ENCODE measurements at places on chromosomes 11 and 22.

DNA sequence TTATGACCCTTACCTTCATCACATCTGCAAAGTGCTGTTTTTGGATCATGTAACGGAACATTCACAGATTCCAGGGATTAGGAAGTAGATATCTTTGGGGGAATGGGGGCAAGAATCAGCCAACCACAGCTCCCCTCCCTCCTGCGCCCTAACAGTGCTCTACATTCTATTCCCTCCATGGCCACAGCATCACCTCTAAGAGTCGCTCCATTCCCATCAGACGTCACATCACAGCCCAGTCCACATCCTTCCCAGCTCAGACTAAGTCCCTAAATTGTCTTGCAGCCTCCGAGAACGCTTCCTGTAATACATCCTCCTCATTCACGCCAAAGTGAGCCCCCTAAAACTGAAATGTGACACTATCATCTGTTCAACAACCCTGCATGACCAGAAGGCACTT is 5.9 kb downstream of the SCGB1D1 start:
- no peak overlapping the region for H3K4me3 ChIP-seq
- no peak overlapping the region for H3K27ac ChIP-seq
- peaks cover 33% of the 10 kb centered on the region for H3K27me3 ChIP-seq
- H3K4me1 ChIP-seq, result no peaks in the 10 kb centered on the region
- no peak for DNase-seq
- no peaks in the 10 kb centered on the region for H3K36me3 ChIP-seq

- H3K27me3 ChIP-seq, result peaks cover 6% of the 10 kb centered on the region
- no peak overlapping the region for H3K27ac ChIP-seq
- peaks cover 17% of the 10 kb centered on the region for H3K4me1 ChIP-seq
- H3K4me3 ChIP-seq, result no peak overlapping the region
- H3K36me3 ChIP-seq, result no peaks in the 10 kb centered on the region
Observed at GRCh38 chr11:128931668-128932067, 11.0 kb downstream of the TP53AIP1 start.

DNA sequence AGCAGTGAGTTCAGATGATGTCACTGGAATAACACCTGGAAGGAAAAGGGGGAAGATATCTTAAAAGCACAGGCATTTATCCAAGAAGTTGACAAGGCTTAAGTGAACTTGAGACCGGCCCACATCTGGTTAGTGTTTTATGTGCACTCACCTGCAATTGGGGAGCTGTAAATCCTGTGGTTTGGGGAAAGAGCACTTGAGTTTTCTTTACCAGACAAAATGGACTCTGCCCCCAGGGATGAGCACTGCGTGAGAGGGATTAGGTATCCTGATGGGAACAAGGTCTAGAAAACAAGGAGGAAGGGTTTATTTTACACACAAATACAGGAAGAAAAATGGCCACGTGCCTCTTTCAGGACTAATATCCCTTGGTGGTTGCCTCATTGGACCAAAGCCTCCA is 15.2 kb downstream of the E2F8 start:
- DNase-seq, result no peak
- H3K27ac ChIP-seq, result no peak overlapping the region
- no peaks in the 10 kb centered on the region for H3K36me3 ChIP-seq
- H3K27me3 ChIP-seq, result no peaks in the 10 kb centered on the region
- H3K4me3 ChIP-seq, result no peak overlapping the region

DNA sequence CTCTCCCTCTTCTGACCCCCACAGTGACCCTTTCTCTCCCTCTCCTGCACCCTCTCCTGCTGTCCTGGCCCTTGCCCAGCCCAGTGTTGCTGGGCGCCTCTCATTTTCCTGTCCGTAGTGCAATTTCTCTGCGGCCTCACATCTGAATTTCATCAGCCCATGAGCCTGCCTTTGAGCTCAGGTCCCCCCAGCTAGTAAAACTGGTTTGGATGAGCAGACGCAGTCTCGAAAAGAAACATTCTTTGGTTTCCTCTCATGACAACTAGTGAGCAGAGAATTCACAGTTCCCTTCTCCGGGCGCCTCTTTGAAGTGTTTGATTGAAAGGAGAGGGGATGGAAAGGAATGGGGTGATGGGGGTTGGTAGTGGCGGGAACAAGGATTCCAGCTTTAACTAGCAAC is 126.0 kb upstream of the CADM1 start:
- H3K27me3 ChIP-seq, result no peaks in the 10 kb centered on the region
- H3K4me3 ChIP-seq, result no peak overlapping the region
- no peaks in the 10 kb centered on the region for H3K36me3 ChIP-seq
- no peak for DNase-seq
- H3K4me1 ChIP-seq, result no peaks in the 10 kb centered on the region
- no peak overlapping the region for H3K27ac ChIP-seq

GRCh38 chr22:17845327-17845726 is 71.1 kb upstream of the BID start:
- no peak overlapping the region for H3K27ac ChIP-seq
- no peak for DNase-seq
- peaks cover 88% of the 10 kb centered on the region for H3K36me3 ChIP-seq
- no peaks in the 10 kb centered on the region for H3K27me3 ChIP-seq
- peaks cover 3% of the 10 kb centered on the region for H3K4me1 ChIP-seq
- H3K4me3 ChIP-seq, result no peak overlapping the region

DNA sequence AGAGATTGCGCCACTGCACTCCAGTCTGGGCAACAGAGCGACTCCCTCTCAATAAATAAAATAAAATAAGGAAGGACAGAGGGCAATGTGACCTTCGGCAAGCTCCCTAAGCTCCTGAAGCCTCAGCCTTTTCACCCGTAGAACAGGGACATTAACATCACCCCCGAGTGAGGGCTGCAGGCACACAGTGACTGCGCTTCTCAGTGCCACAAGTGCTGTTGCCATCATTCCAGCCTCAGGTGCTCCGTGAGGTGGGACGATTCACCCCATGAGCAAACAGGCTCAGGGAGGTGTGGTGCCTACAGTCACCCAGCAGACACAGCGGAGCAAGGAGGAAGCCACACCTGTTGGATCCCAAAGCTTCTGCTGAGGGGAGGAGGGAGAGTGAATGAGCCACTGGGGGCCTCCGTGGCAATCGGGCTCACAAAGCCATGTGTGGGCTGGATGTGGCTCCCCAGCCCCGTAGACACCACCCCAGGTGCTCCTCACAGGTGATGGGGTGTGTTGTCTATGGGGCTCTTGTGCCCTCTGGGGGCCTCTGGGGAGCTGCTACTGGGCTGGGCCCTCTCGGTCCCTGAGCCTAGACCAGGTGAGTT is 9.1 kb upstream of the TCF20 start:
- H3K4me3 ChIP-seq, result no peak overlapping the region
- peaks cover 12% of the 10 kb centered on the region for H3K4me1 ChIP-seq
- no peak overlapping the region for H3K27ac ChIP-seq
- no peaks in the 10 kb centered on the region for H3K36me3 ChIP-seq
- DNase-seq, result no peak

- no peak for DNase-seq
- peaks cover 33% of the 10 kb centered on the region for H3K4me1 ChIP-seq
- H3K27me3 ChIP-seq, result no peaks in the 10 kb centered on the region
- peaks cover 7% of the 10 kb centered on the region for H3K36me3 ChIP-seq
Observed at GRCh38 chr22:20395181-20395906, 1.4 kb downstream of the ZNF74 start.

GRCh38 chr11:15707971-15708370 is 593.2 kb downstream of the INSC start:
- H3K27ac ChIP-seq, result no peak overlapping the region
- no peak for DNase-seq
- H3K27me3 ChIP-seq, result no peaks in the 10 kb centered on the region
- H3K4me3 ChIP-seq, result no peak overlapping the region
- no peaks in the 10 kb centered on the region for H3K36me3 ChIP-seq

DNA sequence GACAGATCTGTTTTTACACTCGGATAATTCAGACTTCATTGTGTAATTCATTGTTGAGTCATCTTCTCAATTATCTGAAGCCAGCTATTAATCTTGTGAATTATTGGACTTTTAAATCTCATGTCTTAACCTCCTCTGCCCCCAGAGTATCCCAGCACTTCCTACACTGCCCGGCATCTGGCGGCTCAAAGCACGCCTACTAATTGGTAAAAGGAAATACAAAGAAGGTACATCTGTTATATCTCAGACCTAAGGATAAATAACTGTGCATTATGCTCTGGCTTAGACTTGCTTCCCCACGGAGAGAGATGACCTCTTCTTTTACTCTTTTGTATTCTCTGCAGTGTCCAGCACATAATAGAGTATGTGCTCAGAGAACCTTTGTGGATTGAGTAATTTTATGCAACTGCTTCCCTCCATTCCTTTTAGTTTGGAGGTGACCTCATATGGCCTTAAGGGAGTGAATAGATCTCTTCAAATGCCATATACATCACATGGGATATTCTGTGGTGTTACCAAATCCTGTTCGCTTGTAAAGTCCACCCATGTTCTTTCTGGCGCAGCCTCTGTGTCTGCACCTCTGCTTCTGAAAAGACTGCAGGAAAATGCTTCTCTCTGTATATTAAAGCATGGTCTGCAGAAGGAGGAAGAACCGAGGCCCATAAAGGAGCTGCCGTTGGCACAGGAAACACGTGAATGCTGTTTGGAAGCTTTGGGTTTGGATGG is 125.6 kb upstream of the SORL1-AS1 start:
- peaks cover 93% of the 10 kb centered on the region for H3K36me3 ChIP-seq
- H3K27me3 ChIP-seq, result peaks cover 3% of the 10 kb centered on the region
- H3K4me3 ChIP-seq, result no peak overlapping the region
- H3K4me1 ChIP-seq, result peaks cover 31% of the 10 kb centered on the region
- no peak overlapping the region for H3K27ac ChIP-seq

DNA sequence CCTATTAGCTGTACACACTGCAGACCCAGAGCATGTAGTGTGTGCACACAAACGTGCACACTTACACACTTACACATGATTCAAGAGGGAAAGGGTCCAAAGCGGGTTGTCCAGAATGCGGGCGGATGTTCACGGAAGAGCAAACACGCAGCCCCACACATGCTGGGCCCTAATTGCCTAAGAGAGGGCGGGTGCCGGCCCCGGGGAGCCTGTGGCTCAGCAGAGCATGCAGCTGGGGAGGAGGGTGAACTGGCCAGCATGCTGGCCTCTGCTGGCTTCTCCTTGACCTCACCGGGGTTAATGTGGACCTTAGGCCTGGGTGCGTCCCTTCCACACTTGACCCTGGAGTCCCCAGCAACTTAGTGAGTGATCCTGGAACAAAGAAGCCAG is 816.3 kb downstream of the BRD1 start:
- no peak for DNase-seq
- H3K27ac ChIP-seq, result no peak overlapping the region
- H3K4me3 ChIP-seq, result no peak overlapping the region
- no peaks in the 10 kb centered on the region for H3K36me3 ChIP-seq

GRCh38 chr11:103870821-103871309 is 165.6 kb upstream of the DDI1 start:
- no peak overlapping the region for H3K27ac ChIP-seq
- no peak overlapping the region for H3K4me3 ChIP-seq
- peaks cover 3% of the 10 kb centered on the region for H3K4me1 ChIP-seq
- DNase-seq, result no peak
- H3K27me3 ChIP-seq, result peaks cover 9% of the 10 kb centered on the region

DNA sequence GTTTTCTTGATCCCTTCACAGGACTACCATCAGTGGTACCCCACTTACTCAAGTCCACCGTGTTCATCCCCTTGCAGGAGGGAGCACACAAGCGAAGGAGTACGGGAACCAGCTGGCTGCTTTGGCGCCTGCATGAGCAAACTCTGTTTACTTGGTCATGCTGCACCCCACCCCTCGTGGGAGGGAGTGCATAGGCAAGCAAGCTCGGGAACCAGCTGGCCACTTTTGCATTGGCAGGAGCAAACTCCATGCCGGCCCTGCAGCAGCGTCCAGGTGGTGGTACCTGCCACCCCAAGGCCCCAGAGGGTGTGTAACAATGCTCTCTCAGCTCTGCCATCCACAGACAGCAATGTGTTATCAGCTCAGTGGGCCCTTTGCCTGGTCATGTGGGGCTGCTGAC is 737.8 kb downstream of the FAM181B start:
- no peak overlapping the region for H3K4me3 ChIP-seq
- H3K36me3 ChIP-seq, result no peaks in the 10 kb centered on the region
- H3K27ac ChIP-seq, result no peak overlapping the region
- H3K27me3 ChIP-seq, result no peaks in the 10 kb centered on the region
- no peaks in the 10 kb centered on the region for H3K4me1 ChIP-seq

- H3K36me3 ChIP-seq, result no peaks in the 10 kb centered on the region
- H3K4me1 ChIP-seq, result no peaks in the 10 kb centered on the region
- DNase-seq, result no peak
- no peak overlapping the region for H3K27ac ChIP-seq
Observed at GRCh38 chr11:93054279-93054678, 84.8 kb downstream of the MTNR1B start.

- H3K27me3 ChIP-seq, result no peaks in the 10 kb centered on the region
- no peaks in the 10 kb centered on the region for H3K4me1 ChIP-seq
- H3K36me3 ChIP-seq, result no peaks in the 10 kb centered on the region
- H3K27ac ChIP-seq, result no peak overlapping the region
- no peak for DNase-seq
- no peak overlapping the region for H3K4me3 ChIP-seq
Observed at GRCh38 chr11:103703437-103703836, 333.0 kb upstream of the DDI1 start.

- H3K27ac ChIP-seq, result no peak overlapping the region
- no peak overlapping the region for H3K4me3 ChIP-seq
- H3K27me3 ChIP-seq, result peaks cover 4% of the 10 kb centered on the region
- DNase-seq, result no peak
- H3K36me3 ChIP-seq, result no peaks in the 10 kb centered on the region
Observed at GRCh38 chr11:620201-620600, 4.5 kb upstream of the IRF7 start.

GRCh38 chr11:85762226-85762625 is 48.7 kb downstream of the SYTL2 start:
- no peak overlapping the region for H3K4me3 ChIP-seq
- no peak overlapping the region for H3K27ac ChIP-seq
- no peaks in the 10 kb centered on the region for H3K4me1 ChIP-seq
- DNase-seq, result no peak

DNA sequence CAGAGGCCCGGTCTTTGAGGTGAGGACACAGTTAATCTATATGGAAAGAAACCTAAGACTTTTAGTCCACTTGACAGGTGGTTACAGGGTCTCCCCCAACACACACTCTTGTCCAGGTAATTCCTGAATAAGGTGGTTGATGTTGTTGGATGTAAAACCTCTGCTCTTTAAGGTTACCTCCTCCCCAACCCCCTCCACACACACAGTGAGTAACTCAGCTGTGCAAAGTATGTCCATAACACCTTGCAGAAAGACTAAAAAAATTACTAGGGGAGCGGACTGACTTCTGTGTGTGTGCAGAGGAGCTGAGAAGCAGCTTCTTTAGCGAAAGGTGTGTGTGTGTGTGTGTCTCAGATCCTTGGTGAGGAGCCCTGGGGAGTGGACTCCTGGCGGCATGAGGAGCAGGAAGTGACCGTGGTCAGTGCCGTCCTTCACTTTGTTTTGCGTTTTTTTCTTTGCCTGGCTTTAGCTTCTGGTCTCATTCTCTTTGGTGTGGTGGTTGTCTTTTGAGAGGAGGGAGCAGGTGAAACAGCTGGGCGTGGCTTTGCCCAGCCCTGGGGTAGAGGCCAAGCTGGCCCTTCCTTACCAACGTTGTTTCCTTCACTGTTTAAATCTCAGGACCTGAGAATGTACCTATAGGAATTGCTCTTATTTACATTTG is 1.7 kb downstream of the ZBED4 start:
- no peak for DNase-seq
- H3K27me3 ChIP-seq, result peaks cover 12% of the 10 kb centered on the region
- H3K36me3 ChIP-seq, result peaks cover 3% of the 10 kb centered on the region
- peaks cover 40% of the 10 kb centered on the region for H3K4me1 ChIP-seq
- H3K4me3 ChIP-seq, result peak overlapping the region; percentile 93
